ENCODE measurements at places on chromosomes 12 and 14.

DNA sequence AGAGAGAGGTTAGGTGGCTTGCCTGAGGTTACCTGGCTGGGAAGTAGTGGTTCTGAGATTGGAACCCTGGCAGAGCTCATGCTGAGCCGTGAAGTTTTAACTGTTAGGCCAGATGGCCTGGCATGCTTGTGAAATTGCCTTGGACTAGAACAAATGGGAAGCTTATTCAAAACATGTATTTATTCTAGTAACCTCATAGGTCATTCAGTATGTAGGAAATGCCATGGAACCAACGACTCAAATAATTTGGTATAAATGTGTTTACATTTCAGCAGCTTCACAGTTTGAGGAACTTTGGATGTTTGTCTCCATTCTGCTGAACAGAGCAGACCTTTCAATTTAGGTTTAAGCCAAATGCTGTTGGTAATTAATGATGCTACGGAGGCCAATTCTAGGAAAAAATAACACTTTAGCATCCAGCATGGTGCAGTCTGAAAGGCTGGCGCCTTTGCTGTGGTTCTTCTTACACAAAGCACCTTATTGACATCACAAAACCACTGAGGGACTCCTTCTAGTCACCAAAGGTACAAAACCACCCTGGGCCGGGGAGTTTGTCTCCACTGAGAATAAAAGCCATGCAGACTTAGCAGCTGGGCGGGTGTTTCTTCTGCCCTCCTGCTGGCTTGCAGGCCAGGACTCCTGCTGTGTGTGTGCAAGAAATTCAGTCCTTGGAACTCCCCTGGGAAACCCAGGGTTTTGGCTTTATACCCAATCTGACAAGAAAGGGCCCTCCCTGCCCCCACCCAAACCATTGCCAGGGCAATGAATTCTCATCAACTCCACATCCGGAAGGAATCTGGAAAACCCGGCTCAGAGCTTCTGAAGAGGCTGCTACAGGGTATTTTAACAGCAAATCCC lies 64.2 kb downstream of the ELK3 start:
- DNase-seq: peak; percentile 51

DNA sequence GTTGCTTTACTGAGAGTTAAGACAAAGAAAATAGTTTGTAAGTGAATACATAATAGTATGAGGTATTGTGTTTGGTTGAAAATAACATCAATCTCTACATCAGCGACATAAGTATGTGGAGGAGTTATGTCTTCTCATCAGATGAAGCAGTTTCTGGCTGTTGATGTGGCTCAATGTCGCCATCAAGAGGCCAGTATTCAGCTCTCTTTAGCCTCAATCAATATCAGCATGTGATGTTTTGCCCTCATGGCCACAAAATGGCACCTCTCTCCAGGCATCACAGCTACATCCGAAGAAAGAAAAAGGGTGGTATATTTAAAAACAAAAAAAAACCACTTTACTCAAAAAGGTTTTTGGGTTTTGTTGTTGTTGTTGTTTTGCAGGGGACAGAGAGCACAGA lies 302.3 kb upstream of the TMEM132C start:
- peak; percentile 36 for DNase-seq

DNA sequence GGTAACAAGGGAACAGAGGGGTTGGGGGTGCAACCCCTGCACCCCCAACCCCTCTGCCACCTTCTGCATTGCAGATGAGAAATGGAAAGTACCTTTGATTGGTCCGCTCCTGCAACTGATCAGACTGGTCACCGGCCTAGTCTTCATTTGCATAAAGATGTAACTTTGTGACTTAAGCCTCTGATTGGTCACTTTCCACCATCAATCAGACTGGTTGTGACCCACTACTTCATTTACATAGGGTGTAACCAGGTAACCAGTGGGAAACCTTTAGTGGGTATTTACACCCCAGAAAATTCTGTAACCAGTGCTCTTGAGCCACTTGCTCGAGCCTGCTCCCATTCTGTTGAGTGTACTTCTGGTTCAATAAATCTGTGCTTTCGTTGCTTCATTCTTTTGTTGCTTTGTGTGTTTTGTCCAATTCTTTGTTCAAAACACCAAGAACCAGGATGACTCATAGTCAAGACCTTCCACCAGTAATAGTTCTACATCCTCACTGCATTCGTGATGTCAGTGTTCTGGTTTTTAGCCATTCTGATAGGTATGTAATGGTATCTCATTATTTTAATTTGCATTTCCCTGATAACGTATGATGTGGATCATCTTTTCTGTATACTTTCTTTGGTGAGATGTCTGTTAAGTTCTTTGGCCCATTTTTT lies 30.8 kb downstream of the LEMD3 start:
- DNase-seq: peak; percentile 52

DNA sequence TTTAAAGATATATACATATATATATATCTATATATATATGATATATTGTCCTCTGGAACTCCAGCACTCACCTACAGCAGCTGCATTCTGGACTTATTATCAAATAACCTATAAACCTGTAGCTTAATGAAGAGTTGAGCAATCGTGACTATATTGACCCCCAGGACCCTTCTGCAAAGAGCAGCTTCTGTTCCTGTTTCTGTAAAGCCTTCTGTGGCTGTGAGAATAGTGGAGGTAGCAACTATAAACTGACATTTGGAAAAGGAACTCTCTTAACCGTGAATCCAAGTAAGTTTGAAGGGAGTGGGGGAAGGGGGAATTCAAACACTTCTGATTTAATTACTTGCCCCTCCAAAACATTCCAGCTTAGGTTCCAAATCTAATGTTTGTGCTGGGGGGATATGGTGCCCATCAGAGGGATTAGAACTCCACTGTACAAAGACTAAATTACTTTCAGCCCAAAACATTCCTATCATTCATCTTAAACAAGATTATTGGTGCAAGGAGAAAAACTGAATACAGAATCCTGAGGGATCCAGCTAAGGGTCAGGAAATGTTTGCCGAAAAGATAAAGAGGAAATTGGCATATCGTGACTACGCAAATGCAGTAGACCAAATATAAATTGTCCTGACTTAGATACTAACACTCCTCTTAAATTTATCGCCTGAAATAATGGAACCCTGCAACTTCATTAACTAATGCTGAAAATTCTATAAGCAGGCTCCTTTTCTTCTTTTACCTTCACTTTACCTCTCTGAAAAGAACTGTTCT lies 106.1 kb downstream of the DAD1 start:
- DNase-seq: no peak

- no peak for DNase-seq
Measured at GRCh38 chr14:31180299-31181051, 27.1 kb downstream of the HECTD1 start.

All from iris pigment epithelial cell (primary cell).